Liver (tissue), 10 donors: ENCODE measurements at places on chromosomes 12 and 14.

DNA sequence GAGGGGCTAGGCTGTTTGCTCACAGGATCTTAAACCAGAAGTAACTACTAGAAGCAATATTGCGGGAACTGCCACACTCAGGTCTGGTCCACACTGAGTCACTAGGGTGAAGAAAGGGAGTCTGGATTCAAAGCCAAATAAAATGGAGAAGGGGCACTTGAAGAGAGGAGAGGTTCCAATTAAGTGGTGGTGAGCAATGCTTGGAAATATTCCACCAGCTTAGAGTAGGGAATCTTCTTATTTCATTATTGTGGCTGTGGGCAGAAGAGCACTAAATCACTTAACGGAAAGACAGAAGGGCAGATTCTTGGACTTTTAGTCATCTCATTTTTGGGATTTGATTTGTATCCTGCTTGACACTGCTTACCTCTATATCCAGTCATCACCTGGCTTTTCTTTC is 48.6 kb upstream of the PPP1R12A start:
- no peak for DNase-seq

DNA sequence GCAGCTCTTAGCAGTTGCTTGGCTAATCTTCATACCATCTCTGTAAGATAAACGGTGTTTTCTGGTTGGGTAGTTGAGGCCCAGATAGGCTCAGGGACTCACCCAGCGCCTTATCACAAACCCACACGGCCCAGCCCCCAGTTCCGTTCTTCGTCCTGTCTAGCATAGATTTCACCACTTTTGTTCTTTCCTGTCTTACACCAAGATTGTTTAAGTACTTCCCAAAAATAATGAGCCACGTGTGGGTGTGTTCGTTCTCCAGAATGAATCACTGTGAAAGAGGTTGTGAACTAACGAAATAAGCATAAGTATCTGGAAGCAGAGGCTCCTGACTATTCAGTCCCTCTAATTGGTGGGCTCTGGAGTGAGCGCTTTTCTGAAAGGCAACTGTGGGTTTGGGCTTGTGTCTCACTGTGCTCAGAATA is 21.4 kb downstream of the ACVR1B start:
- DNase-seq: no peak

- DNase-seq: no peak
These were observed 226.4 kb upstream of the CAND1 start for GRCh38 chr12:67042697-67043131.

DNA sequence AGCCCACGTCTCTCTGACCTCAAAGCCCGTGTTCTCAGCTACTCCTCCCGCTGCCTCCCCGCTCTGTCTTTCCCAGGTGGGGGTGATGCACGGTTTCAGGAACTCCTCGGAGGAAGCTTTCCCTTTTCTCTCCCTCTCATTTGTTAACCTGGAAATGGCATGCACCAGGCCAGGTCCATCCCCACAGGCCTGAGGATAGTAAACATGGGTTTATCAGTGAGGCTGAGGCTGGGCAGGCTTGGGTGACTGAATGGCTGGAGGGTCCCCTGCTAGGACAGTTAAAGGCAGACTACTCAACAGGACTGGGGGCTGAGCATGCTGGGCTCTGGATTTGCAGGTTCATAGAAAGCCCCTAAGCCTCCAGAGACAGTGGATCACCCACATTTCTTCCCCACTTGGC is 7.6 kb downstream of the WSCD2 start:
- DNase-seq: no peak

DNA sequence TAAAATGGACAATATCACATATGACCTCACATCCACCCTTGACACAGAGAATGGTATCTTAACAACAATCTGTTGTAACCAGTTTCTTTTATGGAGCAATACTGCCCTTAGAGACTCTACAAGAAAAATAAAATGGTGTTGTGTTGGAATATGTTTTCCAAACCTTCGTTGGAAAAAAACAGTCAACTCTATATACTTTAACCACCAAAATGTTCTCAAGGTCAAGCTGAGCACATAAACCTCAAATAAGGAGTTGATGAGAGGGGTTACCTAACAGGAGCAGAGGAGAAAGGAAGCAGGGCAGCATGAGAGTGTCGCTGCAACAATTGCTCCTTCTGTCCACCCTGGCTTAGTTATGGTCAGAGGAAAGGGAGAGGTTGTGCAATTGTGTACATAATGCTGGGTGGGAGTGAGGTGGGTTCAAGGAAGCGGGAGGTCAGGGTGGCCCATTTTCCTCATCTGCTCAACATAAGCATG is 179.2 kb upstream of the BMP4 start:
- DNase-seq: no peak

GRCh38 chr12:15151161-15152091 is 69.8 kb downstream of the RERG start:
- DNase-seq: no peak

- DNase-seq: no peak
These were observed 304.1 kb upstream of the SSTR1 start for GRCh38 chr14:37903343-37904191.

DNA sequence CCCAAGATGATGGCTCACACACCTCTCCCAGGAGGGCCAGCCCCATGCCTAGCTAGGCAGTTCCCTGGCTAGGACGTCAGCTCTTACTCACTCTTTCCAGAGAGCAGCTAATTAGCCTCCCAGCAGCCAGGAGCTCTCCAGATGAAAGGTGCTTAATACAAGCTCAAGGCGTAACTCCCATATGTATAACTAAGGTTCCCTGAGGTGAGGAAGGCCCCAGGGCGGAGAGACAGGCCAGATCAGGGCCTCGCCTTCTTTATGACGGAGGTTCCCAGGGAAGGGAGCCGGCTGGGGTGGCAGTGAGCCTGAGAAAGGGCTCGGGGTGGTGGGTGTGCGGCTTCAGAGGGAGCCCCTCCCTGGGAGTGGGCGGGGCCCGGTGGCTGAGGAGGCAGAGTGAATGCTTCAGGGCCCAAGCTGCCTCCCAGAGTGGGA is 26.4 kb upstream of the ZFP36L1 start:
- no peak for DNase-seq

DNA sequence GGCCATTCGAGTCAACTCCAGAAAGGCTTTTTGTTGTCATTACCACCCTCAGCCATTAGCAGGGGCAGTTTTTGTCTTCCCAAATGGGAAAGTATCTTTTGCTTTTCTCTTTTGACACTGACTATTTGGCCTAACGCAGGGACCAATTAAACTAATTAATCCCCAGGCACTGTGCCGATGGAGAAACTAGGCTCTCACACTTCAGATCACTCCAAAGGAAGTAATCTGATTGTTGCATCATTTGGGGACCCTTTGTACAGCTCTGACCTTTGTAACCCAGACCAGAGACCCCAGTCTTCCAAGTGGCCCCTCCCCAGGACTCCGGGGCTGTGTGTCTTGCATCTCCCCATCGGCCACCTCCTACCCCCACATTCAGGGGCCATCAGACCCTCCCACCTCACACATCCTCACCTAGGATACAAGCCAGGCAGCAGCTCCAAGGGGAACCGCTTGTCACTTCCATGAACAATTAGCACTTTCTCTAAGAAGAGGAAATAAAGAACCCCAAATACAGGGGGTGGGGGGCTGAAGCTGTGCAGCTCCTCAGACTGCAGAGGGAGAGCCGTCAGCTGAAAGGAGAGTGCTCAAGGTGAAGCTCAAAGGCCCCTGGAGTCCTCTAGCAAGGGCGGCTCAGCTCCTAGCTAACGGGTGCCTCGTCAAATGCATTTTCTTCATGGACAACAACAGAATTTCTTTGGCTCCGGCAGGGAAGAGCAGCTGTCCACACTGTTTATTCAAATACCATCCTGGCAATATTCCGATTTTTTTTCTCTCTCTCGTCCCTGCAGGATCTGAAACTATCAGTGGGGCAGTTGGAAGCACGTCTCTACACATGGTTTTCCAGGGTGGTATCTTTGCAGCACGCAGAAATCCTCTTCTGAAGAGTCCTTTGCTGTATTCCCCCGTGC is 64.3 kb upstream of the DIO3 start:
- no peak for DNase-seq

DNA sequence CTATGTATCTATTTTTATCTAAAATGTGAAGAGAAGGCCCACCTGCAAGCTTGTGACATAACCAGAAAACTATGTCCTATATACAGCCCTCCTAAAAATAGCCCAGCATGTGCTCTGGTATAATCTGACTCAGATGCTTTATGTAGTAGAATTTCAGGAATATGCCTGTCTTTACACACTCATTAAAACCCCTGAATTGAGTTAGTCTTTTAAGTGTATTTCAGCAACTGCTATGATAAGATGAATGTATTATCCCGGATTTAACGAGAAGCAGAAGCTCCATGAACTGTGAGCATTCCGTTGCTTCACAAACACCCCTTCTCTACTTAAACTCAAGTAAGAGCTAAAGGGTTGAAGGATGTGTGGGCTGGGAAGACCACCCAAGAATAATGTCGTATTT is 89.9 kb upstream of the PRICKLE1 start:
- no peak for DNase-seq

DNA sequence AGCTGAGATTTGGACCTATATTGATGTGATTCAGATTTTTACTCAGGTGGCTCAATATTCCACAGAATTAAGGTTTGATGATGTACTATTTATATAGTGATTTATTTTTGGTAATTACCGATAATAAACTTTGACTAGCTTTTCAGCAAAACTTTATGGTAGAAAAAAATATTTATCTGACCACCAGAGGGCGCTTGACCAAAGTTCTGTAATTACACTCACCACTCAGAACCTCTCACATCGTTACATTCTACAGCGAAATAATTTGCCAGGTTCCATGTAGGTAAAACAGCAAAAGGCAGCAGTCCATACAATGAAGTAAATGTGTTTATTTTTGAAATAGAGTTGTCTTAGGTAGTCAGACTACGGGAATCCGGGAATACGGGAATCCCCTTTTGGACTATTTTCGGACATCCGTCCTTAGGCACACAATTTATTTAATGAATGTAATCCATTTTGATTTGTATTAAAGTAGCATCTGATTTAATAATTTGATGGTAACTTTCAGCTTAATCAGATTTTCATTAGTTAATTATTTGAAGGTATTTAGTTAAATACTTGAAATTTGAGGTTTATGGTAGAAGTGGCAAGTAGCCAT is 143.0 kb upstream of the DDHD1 start:
- DNase-seq: no peak

DNA sequence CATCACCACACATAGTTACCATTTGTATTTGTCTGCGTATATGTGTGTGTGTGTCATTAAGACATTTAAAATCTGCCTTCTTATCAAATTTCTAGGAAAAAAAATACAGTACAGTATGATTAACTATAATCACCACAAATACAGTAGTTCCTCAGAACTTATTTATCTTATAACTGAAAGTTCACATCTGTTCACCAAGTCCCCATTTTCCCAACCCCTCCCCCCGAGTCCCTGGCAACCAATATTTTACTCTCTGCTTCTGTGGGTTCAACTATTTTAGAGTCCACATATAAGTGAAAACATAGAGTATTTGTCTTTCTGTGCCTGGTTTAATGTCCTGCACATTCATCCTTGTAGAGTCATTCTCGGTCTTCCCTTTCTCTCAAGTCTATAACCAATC is 12.3 kb downstream of the CAPS2 start:
- DNase-seq: no peak

- no peak for DNase-seq
These were observed 8.4 kb downstream of the AMDHD1 start for GRCh38 chr12:95951515-95951914.

- no peak for DNase-seq
These were observed 1.8 kb upstream of the CEP170B start for GRCh38 chr14:104863131-104863862.

GRCh38 chr12:120813588-120814153 is 88.0 kb downstream of the ACADS start:
- no peak for DNase-seq

GRCh38 chr14:74402401-74403251 is 23.4 kb downstream of the SYNDIG1L start:
- DNase-seq: no peak
